Activated naive CD8-positive, alpha-beta T cell treated with anti-CD3 and anti-CD28 coated beads, Interleukin-2, amount 10 ng/mL, durations not matched to agents 7 days and 5 days (primary cell): ENCODE measurements at places on chromosomes 13 and 19. TPM values are rescaled to one million over a fixed set of nuclear protein-coding genes. Genes with fewer than 3 reads are reported as not detected.

- no peak for DNase-seq
Measured at GRCh38 chr19:3375221-3376090, 9.1 kb downstream of the NFIC start.

- no peak for DNase-seq
Measured at GRCh38 chr19:31601855-31602254, 252.6 kb upstream of the TSHZ3 start.

Gene TNNI3
- not detected for total RNA-seq

GRCh38 chr13:44305917-44306370, 67.7 kb upstream of the SERP2 start:
- no peak for DNase-seq

DNA sequence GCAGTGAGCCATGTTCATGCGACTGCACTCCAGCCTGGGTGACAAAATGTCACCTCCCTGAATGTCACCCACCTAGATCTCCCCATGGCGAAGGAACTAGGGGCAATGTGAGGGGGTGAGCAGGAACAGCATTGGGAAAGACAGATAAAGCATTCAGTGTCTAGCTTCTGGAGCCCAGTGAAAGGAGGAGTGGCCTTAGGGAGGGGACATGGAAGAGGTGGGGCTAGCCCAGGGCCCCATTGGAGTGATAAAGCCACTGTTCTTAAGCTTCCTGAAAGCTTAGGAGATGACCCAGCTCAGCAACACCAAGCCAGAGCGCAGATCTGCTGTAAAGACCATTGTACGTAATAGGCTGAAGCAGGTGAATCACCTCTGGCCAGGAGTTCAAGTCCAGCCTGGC, 13.0 kb upstream of the KCNN1 start:
- DNase-seq = no peak

- no peak for DNase-seq
Measured at GRCh38 chr13:37448153-37448552, 150.4 kb downstream of the POSTN start.

DNA sequence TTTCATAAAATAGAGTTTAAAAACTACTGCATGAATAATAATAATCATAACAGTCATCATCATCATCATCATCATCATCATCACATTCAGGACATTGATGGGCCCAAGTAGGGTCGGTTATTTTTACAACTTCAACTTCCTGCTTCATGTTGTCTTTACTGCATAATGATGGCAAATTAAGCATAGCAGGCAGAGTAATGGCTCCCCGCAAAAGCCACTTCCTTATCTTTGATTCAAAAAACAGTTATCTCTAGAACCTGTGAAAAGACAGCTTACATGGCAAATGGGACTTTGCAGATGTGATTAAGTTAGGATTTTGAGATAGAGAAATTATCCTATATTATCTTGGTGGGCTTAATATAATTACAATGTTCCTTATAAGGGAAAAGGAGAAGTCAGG, 792.9 kb downstream of the LIG4 start:
- DNase-seq = no peak

- no peak for DNase-seq
Measured at GRCh38 chr13:49740870-49741269, 49.6 kb upstream of the EBPL start.

- DNase-seq = no peak
Measured at GRCh38 chr19:39924952-39925351, 9.5 kb downstream of the FCGBP start.

GRCh38 chr19:368630-369024, 24.0 kb upstream of the MIER2 start:
- no peak for DNase-seq

DNA sequence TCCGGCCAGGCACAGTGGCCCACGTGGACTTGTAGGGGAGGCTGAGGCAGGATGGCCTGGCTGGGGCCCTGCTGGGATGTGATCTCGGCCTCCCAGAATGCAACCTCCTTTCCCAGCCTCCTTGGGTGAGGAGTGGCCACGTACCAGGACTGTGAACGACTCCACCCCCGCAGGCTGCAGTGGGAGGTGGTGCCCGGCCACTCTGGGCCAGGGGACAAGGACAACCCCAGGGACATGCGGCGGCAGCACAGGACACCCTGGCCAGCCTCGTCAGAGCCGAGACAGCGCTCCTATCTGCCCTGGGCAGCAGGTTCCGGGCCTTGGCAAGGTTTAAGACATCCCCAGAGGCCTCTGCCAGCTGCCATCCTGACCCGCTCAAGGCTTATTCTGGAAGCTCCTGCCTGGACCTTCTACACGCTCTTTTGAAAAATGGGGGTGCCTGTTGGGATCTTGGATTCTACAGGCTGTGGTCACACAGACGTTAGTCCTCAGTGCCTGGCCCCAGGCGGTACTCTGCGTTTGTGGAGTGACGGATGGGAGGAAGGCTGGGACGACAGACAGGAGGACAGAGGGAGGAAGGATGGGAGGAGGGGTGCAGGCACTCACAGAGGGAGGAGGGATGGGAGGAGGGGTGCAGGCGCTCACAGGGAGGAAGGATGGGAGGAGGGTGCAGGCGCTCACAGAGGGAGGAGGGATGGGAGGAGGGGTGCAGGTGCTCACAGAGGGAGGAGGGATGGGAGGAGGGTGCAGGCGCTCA, 19.9 kb upstream of the CACTIN start:
- DNase-seq = no peak
